Stimulated activated CD4-positive, alpha-beta T cell treated with anti-CD3 and anti-CD28 coated beads, Interleukin-15, amount 100 ng/mL, for 1 hour (primary cell): ENCODE measurements at places on chromosomes 3 and 15.

GRCh38 chr15:91555312-91555711, 298.2 kb upstream of the SLCO3A1 start:
- DNase-seq: no peak

DNA sequence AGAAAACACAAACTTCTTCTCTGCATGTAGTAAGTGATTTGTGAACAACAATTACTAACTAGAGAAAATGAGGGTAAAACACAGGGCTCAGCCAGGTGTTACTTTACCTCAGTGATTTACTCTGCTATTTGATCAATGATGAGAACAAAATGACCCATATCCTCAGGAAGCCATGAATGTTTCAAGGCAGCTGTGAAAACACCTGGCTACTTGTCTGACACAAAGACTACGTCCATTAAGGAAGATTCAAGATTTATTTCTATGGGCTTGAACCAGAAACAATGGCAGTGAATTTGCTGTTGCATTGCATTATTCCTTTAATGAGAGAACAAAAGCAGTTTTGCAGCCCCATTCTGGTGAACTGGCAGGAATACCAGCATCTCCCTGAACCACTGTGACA, 374.6 kb upstream of the ARL6 start:
- DNase-seq: no peak

- DNase-seq: no peak
Observed at GRCh38 chr15:76073554-76073953, 13.8 kb downstream of the TMEM266 start.

GRCh38 chr15:85463276-85463892, 83.0 kb downstream of the AKAP13 start:
- no peak for DNase-seq

DNA sequence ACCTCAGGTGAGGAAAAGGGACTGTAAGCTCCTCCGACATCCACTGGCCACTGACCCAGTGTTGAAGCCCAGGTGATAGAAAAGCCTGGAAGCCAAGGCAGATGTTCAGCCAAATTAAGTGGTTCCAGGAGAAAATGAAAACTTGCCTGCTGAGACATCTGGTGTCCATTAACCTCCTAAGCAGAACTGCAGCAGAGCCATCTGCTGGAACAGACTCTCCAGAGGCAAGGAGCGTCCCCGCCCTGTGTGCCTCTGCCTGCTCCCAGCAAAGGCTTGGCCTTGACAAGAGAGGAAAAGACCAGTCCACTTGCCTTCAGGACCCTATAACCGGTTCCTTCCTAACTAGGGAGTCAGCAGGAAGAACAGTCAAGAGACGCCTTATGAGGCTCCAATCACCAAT, 48.2 kb downstream of the SRGAP3 start:
- DNase-seq: no peak
